ENCODE measurements at places on chromosomes 16 and 17. TPM values are rescaled to one million over a fixed set of nuclear protein-coding genes. Genes with fewer than 3 reads are reported as not detected.

Gene PNMT
- 3.7 TPM for total RNA-seq

Gene SLC5A11
- not detected for total RNA-seq

Gene RAMP2
- 15.9 TPM for total RNA-seq

Gene KRTAP1-5
- total RNA-seq: not detected

Gene TMC7
- 3.3 TPM for total RNA-seq

Gene HOXB9
- total RNA-seq: not detected

Gene SLC16A3
- 2.0 TPM for total RNA-seq

Gene C16orf95
- 2.4 TPM for total RNA-seq

Gene CLEC19A
- total RNA-seq: under 0.01 TPM

Gene ZNF423
- total RNA-seq: 7.3 TPM

Gene SLC35G6
- not detected for total RNA-seq

Gene E2F4
- total RNA-seq: 19.6 TPM

Gene PER1
- 6.5 TPM for total RNA-seq

Gene ATP1B2
- 8.2 TPM for total RNA-seq

Gene CACNA1H
- 14.7 TPM for total RNA-seq

Gene FAAP100
- total RNA-seq: 21.6 TPM

All from frontal cortex (tissue), 4 donors.